ENCODE measurements at places on chromosomes 3 and 15.

DNA sequence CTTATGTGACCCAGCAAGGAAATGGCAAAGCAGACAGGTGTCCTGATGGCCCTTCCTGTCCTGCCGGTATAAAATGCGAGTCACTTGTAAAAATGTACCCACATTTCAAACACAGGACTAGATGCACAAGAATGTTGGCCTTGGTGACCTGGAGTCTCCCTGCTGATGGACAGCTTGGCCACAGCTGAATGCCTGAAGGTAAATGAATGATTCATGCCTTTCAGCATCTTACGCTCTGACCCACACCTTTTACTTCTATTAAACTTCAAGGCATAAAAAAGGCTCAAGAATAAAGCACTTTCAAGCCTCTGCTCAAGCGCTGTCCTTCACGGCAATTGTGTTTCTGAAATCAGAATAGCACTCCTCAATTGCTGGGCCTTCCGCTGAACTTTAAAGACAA lies 228.0 kb upstream of the SLCO3A1 start:
- no peak for DNase-seq

GRCh38 chr15:69897061-69897460 lies 200.7 kb downstream of the TLE3 start:
- DNase-seq, result no peak

- DNase-seq, result no peak
Observed at GRCh38 chr15:76667943-76668715, 237.0 kb downstream of the SCAPER start.

GRCh38 chr3:57691411-57692132 lies 1.3 kb downstream of the DENND6A start:
- no peak for DNase-seq

DNA sequence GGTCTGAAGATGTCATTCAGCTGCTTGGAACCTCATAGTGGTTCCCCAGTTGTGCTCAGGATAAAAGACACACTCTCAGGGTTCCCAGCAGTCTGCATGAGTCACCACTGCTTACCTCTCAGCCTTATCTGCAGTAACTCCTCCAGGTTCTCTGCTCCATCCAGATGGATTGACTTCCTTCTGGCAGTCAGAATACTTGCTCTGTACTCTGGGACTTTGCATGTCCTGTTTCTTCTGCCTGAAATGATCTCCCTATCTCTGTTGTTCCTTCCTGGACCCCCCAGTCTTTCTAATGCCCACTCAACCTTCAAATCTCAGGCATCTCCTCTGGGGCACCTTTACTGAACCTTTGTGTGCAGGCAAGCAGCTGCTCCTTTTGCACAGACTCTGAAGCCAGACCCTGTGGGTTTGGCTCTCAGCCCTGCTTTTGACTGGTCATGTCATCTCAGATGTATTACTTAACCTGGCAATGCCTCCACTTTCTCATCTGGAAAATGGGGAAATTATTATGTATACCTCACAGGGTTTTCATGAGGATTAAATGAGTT lies 38.4 kb downstream of the ITPR1 start:
- DNase-seq, result no peak

DNA sequence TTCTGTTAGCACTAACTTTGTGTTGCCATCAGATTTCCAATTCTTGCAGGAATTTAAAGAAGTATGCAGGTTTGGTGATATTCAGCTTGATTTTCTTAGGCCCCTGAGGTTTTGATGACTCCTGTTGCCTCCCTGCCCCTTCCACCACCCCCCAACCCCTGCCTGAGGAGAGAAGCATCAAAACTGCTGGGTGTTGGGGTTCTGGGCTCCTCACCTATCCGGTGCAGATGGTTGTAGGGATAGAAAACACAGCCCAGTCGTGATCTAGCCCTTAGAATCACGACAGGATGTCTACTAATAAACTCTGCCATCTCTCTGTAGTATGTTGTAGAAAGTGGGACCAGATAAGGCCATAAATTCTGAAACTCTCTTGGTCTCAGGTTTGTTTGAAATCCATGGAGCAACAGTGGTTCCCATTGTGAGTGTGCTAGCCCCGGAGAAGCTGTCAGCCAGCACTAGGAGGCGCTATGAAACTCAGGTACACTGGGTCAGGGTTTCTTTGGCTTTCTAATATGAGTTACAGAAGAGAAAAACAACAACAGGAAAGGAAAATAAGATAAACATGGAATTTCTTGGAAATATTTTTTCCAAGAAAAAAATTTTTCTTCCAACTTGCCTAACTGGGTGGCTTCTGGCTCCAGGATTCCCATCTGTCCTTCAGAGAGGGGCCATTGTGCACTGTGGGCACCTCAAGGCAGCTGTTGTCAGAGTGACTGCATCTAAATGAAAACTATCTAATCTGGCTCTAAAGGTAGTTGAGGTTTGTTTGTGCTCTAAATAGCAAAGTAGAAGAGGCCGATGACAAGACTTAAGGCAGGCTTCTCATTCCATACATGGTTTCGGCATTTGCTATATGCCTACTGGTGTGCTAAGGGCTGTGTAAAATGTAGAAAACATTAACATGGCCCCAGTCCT lies 8.7 kb downstream of the SRP14 start:
- no peak for DNase-seq

- DNase-seq, result no peak
Observed at GRCh38 chr3:113507501-113508067, 7.4 kb downstream of the SPICE1 start.

- DNase-seq, result peak; percentile 46
Observed at GRCh38 chr3:196378146-196378841, 40.1 kb upstream of the TM4SF19 start.

GRCh38 chr3:182909318-182910040 lies 70.9 kb downstream of the DCUN1D1 start:
- DNase-seq, result peak; percentile 27

DNA sequence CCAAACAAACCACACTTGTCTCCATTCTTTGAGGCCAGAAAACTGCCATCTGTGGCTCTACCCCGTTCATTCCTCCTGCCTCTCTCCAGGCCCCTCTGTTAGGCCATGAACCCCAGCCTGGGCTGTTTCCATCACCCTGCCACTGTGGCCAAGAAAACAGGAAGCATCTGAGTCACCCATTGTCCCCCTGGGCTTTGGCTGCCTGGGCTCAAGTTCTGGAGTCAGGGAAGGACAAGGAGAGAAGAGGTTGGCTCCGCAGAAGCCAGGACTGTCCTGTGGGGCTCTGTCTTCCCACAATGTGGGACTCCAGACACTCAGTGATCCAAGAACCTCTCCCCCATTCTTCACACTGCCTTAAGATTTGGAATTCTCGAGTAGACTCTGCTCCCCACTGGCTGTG lies 14.8 kb upstream of the LCTL start:
- DNase-seq, result no peak

- no peak for DNase-seq
Observed at GRCh38 chr15:47609693-47610092, 107.6 kb upstream of the SEMA6D start.

GRCh38 chr3:171996178-171996817 lies 43.1 kb upstream of the FNDC3B start:
- DNase-seq, result no peak

DNA sequence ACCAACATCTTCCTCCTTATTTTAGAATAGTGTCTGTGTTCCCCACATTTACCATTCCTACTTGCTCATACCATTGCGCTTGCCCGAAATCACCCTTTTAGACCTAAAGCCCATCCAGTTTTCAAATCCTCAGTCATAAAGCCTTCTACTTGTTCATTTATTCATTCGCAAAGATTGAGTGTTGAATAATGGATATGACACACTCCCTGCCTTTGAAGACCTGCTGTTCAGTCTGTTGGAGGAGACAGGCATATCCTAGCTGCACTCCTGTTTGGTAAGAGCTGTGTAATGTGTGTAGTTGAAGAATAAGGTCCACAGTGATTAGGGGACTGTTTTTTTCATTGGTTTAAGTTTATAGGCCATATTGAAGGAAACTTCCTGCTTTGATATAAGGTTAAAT lies 1.7 kb downstream of the CNOT10 start:
- DNase-seq, result no peak

- no peak for DNase-seq
Observed at GRCh38 chr3:58129041-58129770, 81.6 kb downstream of the DNASE1L3 start.

- no peak for DNase-seq
Observed at GRCh38 chr3:14640157-14640562, 11.4 kb upstream of the CCDC174 start.

- DNase-seq, result peak; percentile 73
Observed at GRCh38 chr3:63979093-63979885, 44.0 kb downstream of the PSMD6 start.

DNA sequence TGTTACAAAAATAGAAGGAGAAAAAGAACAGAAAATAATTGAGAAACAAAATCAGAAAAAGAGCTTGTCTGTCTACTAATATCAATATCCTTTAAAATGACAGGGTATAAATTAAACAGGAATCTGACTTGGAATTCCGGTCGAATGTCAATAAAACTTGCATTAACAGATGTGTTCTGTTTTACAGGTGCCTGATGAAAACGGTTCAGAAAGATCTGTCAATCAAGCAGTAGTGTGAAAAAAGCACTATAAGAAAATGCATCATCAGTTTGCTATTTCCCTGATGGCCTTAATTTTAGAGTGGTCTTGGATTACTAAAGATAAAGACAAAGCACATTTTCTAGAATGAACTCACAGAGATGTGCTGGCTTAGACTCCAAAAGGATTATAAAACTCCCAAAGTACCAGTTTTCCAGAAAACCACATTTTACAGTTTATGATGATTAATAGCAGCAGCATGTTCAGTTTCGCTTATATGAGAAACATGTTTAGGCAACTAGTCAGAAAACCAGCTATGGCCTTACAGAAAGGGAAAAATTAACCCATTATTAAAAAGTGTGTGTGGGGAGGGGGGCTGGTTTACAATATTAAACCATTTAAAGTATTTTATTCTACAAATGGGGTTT lies 8.2 kb upstream of the C3orf38 start:
- no peak for DNase-seq

- DNase-seq, result peak; percentile 13
Observed at GRCh38 chr3:57007521-57008460, 52.7 kb upstream of the SPATA12 start.

DNA sequence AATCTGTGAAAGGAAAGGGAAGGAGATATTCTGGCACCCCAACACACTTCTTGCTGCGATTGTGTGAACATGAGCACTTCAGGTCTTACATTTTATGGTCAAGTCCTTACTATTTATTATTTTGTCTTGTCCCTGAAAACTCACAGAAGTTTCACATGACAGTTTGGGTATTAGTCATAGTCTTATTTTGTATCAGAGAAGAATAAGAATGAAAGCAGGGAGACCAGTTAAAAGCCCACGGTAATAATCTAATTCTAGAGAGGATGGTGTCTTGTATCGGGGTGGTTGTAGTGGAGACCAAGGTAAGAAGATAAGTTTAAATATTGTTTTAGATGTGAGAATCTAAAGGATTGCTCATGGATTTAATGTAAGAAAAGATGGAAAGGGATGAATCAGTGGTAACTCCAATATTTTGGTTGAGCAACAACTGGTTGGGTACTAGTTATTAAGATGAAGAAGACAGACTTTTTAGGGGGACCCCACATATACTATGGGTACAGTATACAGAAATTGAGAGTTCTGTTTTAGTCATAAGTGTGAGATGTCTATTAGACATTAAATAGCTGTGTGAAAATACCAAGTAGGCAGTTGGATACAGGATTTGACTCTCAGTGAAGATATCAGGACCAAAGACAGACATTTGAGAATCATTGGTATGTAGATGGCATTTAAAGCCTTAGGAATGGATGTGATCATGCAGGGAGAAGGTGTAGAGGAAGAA lies 227.6 kb downstream of the MFSD1 start:
- DNase-seq, result no peak

GRCh38 chr3:52083556-52084087 lies 27.3 kb upstream of the DUSP7 start:
- DNase-seq, result no peak

DNA sequence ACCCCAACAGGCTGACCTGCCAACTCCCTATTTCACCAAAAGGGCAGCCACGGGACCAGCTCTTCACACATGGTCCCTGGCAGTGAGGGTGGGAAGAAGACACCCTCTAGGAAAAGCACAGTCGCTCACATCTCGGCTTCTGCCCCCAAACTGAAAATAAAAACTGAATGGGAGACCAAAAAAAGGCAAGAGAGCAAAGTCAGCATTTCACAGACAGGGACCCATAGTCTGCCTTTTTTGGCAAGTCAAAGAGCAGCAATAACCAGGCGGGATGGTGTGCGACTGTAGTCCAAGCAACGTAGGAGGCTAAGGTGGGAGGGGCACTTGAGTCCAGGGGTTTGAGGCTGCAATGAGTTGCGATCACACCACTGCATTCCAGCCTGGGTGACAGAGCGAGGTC lies 154.1 kb downstream of the ADAMTS17 start:
- DNase-seq, result no peak

- DNase-seq, result no peak
Observed at GRCh38 chr15:27757052-27757451, 342.1 kb downstream of the OCA2 start.

DNA sequence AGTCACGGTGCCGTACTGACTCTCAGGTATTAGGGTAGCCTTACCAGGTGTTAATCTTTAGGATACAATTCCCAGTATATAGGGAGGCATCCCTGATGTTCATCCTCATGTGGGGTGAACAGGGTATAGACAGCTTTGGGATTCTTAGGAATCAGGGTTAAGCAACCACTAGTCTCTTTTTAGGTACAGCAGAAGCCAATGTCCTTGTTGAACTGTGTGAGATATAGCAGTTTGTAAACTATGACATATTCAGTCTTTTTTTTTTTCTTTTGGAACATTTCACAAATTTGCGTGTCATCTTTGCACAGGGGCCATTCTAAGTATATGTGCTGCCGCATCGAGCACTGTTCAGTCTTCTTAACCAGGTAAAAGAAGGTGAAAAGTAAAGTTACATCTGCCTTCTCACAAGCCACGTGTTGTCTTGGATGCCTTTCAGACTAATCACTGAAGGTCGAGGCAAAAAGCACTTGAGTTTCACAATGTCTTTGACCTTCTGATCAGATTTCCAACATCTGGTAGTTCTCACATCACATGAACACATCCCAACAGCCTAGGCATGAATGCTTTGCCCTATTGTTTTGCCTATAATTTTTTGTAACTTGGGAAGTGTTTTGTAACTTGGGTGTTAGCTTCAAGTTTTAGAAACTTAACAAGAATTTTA lies 17.2 kb downstream of the TSEN2 start:
- DNase-seq, result no peak

- DNase-seq, result peak; percentile 95
Observed at GRCh38 chr3:183285828-183286457, 32.9 kb downstream of the B3GNT5 start.

GRCh38 chr3:30455840-30456239 lies 150.6 kb upstream of the TGFBR2 start:
- DNase-seq, result no peak

DNA sequence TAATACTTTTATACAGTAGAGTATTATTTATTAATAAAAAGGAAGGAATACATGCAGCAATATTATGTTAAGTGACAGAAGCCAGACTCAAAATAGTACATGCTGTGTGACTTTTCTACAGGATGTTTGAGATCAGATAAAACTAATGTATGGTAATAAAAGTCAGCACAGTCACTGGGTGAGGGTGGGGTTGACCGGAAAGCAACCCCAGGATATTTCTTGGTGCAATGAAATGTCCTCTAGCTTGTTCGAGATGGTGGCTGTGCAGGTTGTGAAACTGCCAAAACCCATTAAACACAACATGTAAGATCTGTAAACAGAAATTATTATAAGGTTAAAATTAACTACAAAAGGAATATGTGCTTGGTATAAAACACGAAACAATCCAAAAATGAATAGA lies 20.8 kb upstream of the ALDH1L1 start:
- no peak for DNase-seq

Measured in CD4-positive, alpha-beta T cell treated with Interleukin-2 at 100 ng/mL for 4 hours (primary cell).